ENCODE measurements at places on chromosomes 5 and 9.

GRCh38 chr9:91659529-91660495, 236.2 kb upstream of the NFIL3 start:
- peak; percentile 14 for DNase-seq

DNA sequence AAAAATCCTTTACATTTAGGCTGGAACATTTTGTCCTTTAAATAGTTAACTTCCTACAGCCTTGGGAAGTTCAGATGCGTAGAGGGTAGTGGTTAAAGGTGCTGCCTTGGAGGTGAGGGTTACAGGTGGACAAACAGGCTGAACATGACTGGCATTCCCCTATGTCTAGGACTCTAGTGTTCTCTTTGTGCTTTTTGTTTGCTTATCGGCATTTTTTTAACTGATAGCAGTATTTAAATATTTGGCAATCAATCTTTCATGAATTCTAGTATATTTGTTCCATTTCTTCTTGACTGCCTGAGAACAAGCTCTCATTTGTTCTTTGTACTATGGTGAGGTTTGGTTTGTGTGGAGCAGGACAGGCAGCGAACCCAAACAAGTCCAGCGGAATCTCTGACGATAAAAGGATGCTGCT, 307.6 kb downstream of the CTNND2 start:
- DNase-seq, result no peak

GRCh38 chr5:134511796-134512660, 13.4 kb upstream of the JADE2 start:
- peak; percentile 90 for DNase-seq

DNA sequence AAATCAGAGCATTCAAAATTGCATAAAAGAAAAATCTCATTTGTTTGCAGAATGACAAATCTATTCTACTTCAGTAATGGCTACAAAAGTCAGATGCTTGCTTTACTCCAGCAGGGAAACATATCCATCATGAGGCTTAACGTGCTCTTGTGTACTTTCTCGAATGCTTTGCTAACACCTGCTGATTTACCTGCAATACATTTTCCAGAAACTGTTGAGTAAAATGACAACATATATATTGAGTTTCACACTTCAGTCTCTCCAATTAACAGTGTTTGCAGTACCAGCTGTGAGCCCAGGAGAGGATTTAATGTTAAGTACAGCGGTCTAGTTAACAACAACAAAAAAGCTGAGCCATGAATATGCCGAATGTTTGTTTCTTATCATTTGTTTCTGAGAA, 391.5 kb upstream of the SMC2 start:
- no peak for DNase-seq

GRCh38 chr5:157509587-157509986, 49.6 kb downstream of the NIPAL4 start:
- no peak for DNase-seq

GRCh38 chr9:108434036-108434435, 421.8 kb downstream of the ACTL7B start:
- DNase-seq, result no peak

- no peak for DNase-seq
Measured at GRCh38 chr9:137969008-137969407, 91.4 kb downstream of the CACNA1B start.
